ENCODE measurements at places on chromosomes 4 and X.

- DNase-seq: no peak
Measured at GRCh38 chr4:126038502-126039144, 723.9 kb downstream of the FAT4 start.

DNA sequence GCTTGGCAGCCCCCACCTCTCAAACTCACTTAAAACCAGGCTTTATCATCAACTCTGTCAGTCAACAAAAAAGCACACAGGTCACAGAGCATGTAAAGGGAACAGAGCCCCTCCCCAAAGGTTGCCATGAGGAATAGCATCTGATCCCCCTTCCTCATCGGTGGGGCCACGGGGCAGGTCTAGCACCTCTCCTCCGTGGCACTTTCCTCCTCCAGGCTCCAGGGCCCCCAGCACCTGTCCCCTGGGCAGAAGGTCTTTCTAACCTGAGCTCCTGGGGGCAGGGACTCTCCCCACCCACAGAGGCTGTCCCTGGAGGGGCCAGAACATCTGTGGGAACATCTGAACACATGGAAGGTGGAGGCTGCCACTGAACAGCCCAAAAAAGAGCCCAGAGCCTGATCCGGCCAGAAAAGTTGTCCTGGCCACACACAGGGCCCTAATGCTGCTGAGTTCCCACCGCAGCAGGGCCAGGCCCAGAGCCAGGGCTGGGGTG is 65.7 kb downstream of the ZFYVE28 start:
- DNase-seq: no peak

DNA sequence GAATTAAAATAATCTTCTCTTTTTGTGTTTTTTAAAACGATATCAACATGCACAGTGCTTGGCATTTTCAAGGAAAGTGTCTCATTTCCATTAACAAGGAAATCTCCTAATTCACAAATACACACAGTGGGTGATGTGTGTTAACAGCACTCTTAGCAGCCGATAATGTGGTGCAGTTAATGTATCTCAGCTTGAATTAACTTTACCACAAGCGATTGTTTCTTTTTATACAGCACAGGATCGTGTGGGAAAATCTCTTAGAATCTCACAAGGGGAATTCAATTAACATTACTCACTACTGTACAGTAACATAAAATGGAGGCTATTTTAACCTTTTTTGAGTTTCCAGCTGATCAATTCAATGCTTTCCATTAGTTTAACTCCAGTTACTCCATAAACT is 1841.9 kb downstream of the STIM2 start:
- DNase-seq: no peak

DNA sequence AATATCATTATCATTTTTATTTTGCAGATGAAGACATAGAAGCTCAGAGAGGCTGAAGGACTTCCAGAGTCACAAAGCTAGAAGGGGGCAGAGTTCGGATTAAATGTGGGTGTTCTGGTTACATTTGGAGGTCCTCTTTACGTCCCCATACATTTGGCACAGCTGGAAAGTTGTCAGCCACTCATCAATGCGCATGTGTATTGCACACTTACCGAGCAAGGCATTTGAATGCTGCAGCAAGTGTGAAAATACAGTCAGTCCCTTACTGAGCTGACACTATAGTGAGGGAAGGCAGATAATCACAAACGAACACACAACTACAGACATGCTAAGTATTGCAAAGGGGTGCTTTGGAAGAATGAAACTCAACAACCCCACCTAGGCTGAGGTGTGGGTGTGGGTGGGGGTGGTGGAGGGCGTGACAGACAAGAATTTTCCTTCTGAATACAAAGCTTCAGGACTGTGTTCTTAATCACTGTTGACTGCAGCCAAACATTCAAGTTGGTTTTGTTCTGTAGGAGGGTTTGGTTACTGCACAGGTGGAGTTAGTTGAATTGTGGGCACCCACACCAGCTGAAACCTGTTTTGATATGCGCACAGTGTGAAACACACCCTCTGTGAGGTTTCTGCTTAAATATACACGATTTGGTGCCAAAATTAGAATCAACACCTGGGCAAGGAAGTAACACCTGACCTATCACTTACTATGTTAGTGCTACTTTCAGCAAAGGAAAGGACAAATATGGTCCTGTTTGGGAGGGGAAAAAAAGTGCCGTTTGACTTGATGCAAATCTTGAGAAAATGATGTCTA is 72.4 kb downstream of the COQ2 start:
- no peak for DNase-seq

DNA sequence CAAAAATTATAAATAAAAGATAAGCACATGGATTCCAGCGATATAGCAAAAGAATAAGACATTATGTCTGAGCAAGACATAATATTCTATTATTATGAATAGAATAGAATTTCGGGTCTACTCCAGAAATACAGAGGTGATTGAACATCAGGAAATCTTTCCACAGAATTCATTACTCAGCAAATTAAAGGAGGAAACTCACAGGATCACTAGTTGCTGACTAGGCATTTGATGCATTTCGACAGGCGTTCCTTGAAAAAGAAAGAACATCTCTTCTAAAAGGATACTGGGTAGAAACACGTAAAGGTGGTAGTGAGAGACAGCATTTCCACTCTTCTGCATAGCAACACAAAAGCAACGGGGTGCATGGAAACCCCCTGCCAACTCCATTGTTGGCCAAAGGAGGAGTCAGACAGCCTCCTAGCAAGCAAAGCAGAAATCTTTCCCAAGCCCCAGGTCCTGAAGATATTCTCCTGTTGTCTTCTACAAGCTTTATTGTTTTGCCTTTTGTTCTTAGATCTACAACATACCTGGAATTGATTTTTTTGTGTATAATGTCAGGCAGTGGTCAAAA is 14.3 kb upstream of the PDZD4 start:
- no peak for DNase-seq

- no peak for DNase-seq
Measured at GRCh38 chr4:3387154-3387942, 54.4 kb upstream of the HGFAC start.

DNA sequence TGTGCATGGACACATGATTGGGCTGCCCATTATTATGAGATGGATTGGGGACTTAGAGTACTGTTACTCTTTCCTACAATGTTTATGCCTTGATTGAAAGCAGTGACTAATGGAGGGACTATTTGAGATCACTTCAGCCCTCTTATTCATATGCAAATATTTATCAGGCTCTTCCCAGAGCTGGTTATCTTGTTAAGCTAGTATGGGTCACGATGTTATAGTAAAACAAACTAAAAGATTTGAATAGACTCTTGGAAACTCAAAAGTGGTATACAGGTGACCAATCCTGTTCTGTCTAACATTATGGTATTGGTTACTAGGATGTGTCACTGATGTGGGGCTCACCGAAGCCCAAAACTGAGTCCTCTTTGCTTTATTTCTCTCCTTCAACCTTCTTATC is 306.2 kb upstream of the CASK start:
- no peak for DNase-seq

- no peak for DNase-seq
Measured at GRCh38 chrX:49996474-49996873, 74.1 kb downstream of the CLCN5 start.

DNA sequence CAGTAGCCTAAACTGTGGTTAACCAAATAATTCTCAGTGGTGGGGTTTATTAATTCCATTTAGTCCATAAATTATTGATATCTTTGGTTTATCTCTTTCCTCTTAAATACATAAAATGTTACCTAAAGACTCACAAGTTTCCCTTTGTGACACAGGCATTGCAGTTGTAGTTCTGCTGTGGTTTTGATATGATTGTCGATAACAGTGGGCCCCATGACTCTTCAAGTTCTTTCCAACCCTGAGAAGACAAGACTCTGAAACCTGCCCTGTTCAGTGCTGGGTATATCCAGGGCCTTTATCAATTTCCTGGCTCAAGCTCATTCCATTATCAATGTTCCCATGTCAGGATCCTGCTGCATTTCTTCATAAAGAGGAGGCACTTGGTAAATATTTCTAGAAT is 117.9 kb upstream of the TBC1D9 start:
- DNase-seq: peak; percentile 86

GRCh38 chr4:115711575-115711974 is 598.2 kb upstream of the NDST4 start:
- no peak for DNase-seq
